ENCODE measurements at places on chromosomes 1 and 21.

- DNase-seq: no peak
Observed at GRCh38 chr1:200526709-200527612, 93.6 kb downstream of the KIF14 start.

DNA sequence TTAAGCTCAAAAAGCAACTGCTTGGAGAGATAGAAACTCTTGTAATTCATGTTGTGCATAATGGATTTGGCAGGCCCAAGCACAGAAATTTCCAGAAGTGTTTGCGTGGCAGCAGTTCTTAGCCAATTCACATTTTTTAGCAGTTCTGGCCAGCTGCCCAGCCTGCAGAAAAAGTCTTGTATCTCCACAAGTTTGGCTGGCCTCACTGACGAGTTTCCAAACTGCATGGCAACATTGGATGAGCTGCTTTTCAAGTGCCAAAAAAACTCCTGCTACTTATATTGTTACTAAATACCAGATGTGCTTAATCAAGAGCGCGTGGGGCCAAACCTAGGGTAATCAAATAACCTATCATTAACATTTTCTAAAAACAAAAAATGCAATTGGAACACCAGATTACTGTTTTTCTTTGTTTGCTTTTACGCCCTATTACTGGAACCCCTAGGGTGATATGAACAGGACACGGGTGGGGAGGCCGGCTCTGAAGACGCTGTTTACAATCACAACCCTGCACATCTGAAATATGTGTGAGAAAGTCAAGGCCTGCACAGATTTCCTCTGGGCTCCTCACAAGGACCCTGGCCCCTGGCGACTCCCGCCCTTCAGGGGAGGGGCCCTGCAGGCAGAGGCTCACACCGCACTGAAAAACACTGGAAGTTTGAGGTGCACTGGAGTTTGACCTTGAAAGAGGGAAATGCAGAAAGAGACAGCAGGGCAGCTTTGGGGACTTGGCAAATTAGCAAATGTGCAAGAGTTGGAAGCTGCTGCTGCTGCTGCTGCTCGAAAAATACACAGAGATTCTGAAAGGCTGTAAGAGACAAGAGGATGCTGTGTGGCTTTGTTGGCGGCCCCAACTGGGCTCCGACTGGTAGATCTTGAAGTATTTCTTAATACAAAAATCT lies 55.2 kb upstream of the TARBP1 start:
- DNase-seq: peak; percentile 42

DNA sequence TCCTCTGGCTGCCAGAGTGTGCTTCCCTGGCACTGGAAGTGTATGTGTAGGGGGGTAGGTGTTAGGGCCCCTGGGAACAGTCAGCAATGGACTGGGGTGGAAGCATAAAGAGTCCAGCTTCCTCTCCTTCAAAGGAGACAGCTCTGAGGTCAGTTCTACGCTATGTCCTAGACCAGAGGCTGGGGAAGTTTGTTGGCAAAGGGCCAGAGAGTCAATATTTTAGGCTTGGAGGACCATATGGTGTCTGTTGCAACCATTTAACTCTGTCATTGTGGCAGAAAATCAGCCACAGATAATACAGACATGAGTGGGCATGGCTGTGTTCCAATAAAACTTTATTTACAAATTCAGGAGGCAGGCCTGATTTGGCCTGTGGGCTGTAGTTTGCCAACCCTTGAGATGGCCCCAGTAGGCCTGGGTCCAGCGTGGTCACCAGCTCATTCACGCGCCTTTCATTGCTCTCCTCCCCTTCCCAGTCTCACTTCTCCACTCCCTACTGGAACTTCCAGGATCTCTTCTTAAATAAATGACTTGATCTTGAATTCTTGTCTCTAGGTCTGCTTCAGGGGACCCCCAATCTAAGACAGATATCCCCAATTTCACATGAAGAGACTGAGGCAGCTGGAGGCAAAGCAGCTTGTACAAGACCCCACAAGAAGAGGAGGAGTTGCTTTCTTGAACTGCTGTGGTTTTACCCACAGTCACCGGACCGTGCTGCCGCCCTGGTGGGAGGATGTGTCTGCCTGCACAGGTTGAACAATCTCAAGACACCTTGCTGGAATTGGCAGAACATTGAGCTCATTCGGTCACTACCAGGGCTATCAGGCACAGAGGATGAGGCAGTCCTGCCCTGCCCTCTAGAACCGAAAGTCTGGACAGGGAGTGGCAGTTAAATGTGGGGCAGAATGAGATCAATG lies 162.4 kb upstream of the POU3F1 start:
- DNase-seq: no peak

GRCh38 chr21:39350094-39351005 lies 1.5 kb upstream of the HMGN1 start:
- DNase-seq: no peak
